NCI-H1694 treated with DMSO at 0.1 percent for 48 hours (cell line): ENCODE measurements at places on chromosomes 6 and 20.

DNA sequence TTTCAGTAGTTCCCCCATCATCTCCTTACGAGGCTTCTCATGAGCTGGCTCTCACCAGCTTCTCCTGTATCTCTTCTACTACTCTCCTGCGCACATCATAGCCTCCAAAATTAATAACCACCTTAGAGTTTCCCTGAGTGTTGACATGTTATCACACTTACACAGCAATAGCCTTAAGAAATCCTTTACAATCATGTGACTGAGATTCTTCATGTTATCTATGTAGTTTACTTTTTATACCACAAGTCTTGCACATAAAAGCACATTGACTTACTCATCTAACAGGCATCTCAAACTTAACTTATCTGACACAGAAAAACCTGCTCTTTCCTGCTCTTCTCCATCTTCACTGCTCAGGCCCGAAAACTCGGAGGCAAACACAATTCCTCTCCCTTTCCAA, 103.7 kb upstream of the TAB2 start:
- DNase-seq, result no peak

GRCh38 chr6:112331306-112331705, 15.8 kb upstream of the RFPL4B start:
- no peak for DNase-seq

DNA sequence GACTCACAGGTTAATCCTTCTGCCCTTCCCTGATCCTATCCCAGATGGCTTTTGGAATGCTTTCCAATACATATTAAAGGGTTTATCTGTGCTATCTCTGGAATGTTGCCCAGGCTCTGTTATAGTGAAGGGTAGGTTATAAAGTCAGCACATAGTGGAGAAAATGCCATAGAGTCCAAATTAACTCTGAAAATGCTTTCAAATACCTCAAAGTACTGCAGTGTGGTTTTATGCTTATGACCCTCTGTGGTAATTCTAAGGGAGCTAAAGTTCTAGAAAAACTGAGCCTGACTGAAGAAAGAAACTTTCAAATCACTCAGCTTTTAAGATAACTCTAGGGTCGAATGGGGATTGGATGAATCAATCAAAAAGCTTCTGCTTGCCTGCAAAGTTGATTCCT, 159.8 kb downstream of the PLCB1 start:
- no peak for DNase-seq

GRCh38 chr6:32603888-32604287, 14.2 kb upstream of the HLA-DRB1 start:
- no peak for DNase-seq

DNA sequence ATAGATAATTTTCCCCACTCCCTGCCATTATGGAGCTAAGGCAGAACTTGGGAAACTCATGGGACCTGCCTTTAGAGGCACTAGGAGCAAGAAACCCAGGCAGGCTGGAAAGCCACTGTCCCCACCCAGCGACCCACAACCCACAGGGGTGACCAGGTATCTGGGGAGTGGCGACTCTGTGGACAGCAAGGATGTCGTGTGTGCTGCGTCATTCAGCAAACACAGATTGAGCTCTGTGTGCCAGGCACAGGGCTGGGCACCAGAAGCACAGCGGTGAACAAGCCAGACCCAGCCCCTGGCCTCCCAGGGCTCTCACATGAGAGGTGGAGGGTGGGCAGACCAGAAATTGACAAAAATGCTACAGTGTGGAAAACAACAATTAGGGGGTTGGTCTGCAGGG, 27.7 kb downstream of the DLGAP4 start:
- no peak for DNase-seq

DNA sequence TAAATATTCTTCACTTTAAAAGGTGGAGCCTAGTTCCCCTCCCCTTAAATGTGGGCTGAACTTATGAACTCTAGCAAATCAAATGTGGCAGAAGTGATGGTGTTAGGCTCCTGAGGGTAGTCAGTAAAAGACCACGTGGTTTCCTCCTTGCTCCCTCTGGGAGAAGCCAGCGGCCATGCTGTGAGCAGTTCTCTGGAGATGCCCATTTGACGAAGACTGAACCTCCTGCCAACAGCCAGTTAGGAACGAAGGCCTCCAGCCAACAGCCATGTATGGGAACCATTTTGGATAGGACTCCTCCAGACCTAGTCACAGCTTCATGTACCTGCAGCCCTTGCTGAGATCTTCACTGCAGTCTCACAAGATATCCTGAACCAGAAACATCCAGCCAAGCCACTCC, 7.6 kb upstream of the MOCS1 start:
- no peak for DNase-seq

- no peak for DNase-seq
Observed at GRCh38 chr6:31677955-31678354, 2.9 kb downstream of the LY6G5C start.

GRCh38 chr20:46257887-46258286, 50.4 kb downstream of the CDH22 start:
- no peak for DNase-seq

GRCh38 chr20:52346797-52347196, 155.2 kb upstream of the ZFP64 start:
- no peak for DNase-seq

DNA sequence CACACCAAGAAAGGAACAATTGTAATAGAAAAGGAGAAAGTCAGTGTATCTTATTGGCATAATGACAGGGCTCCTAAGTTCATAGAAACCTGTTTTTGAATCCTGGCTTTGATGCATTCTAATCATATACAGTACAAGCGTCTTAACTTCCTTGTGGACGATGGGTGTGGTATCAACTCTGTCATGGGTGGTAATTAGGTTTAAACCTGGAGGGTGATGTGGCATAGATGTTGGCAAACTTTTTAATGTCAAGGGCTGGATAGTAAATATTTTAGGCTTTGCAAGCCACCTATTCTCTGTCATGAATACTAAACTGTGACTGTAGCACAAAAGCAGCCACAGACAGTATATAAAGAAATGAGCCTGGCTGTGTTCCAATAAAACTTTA, 138.7 kb upstream of the EDN1 start:
- no peak for DNase-seq

- DNase-seq, result no peak
Observed at GRCh38 chr20:6122873-6123648, at the start of gene FERMT1. Gene FERMT1, minus strand, starts transcription at chr20:6123030. Its CDS starts 3,476 bp downstream, at chr20:6119554.

DNA sequence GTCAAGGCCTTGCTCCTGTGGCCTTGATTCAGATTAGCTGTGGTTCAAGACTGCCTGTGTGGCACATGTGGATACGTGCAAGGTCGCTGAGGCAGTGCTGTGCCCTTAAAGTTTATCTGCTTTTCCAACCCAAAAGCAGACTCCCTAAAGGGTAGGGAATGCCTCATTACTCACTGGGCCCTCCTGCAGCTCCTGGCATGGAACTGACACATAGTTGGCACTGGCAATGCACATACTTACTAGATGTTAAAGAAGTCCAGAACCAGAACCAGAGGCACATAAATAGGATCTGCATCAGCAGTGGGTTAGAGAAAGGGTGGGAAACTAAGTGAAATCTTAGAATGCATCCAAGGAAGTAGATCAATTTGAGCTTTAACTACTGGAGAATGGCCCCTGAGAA, 90.6 kb upstream of the MLN start:
- no peak for DNase-seq

DNA sequence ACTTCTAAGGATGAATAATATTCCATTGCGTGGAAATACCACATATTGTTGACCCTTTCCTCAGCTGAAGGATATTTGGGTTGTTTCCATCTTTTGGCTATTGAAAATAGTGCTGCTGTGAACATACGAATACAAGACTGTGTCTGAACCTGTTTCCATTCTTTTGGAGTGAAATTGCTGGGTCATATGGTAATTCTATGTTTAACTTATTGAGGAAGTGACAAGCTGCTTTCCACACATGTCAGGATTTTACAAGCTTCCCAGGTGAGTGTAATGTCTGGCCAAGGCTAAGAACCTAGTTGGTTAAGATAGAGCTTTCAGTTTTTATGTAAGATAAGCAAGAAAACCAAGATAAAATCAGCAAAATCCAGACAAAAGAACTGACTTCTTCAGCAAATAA, 48.8 kb downstream of the PPP1R3G start:
- DNase-seq, result no peak

DNA sequence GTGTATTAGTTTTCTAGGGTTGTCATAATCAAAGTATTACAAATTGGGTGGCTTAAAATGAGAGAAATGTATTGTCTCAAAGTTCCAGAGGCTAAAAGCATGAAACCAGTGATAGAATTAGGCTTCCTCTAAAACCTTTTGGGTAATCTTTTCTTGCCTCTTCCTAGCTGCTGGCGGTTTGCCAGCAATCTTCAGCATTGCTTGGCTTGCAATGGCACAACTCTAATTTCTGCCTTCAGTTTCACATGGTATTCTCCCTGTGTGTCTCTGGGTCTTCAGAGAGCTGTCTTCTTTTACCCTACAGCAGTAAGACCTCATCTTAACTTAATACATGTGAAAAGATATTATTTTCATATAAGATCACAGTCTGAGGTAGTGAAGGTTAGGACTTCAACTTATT, 479.1 kb upstream of the GJE1 start:
- DNase-seq, result no peak

- DNase-seq, result no peak
Observed at GRCh38 chr6:118559659-118560058, 11.6 kb downstream of the PLN start.

- no peak for DNase-seq
Observed at GRCh38 chr6:108166664-108167448, 1.0 kb downstream of the NR2E1 start.

- DNase-seq, result no peak
Observed at GRCh38 chr20:1388741-1389483, 3.9 kb downstream of the FKBP1A start.

GRCh38 chr20:57476641-57477461, 48.1 kb downstream of the CTCFL start:
- DNase-seq, result no peak

DNA sequence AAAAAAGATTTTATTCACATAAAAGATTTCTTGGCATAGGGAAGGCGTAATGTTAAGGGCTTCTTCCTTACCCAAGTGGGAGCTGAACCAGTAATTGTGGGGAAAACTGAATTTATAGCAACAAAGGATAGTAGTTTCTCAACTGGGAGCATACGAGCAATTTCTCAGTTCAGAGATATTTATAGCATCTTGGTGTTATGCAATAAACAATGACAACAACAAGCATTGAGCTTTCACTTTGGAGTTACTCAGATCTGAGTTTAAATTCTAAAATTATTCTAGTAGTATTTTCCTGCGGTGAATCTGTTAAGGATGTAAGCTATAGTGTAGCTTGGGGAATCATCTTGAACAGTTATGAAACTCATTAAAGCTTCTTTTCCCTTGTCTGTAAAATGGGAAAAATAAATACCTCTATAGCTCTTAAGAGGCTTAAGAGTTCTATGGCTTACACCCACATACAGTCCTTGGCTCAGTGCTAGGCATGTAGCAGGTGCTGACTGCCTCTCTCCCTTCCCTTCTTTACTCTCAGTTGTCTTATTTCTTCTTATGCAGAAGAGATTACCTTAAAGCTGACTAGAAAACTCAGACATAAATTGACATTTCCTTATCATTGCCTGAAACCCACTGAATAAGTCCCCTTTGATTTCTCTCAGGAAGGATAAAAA, 58.8 kb downstream of the SAMD5 start:
- DNase-seq, result no peak

DNA sequence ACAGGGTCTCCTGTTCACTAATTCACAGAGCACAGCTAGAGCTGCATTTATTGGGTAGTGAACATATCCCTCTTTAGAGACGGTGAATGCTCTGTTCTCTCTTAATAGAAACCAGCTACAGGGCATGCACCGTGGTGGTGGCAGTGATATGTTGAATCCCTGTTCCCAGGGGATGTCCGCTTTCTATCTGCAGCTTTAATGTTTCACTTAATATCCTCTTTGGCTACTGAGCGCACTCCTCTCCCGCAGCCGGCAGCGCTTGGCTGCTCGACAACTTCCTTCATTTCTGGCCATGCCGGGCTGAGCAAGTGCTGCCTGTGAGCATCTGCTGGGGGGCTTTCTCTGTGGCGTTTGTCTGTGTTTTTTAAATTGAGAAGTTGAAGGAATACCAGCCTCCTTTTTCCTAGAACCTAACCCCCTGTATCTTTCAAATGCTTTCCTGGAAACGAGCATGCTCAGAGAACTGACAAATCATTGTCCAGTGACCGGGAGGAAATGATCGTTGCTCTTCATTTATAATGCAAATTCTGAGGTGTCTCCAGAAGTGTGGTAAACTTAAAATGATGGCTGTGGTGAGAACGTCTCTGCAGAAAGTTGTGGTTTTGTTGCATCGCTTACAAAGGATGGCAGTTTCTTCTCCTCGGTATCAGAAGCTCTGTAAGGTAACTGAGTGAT, 297.9 kb downstream of the UTRN start:
- no peak for DNase-seq

DNA sequence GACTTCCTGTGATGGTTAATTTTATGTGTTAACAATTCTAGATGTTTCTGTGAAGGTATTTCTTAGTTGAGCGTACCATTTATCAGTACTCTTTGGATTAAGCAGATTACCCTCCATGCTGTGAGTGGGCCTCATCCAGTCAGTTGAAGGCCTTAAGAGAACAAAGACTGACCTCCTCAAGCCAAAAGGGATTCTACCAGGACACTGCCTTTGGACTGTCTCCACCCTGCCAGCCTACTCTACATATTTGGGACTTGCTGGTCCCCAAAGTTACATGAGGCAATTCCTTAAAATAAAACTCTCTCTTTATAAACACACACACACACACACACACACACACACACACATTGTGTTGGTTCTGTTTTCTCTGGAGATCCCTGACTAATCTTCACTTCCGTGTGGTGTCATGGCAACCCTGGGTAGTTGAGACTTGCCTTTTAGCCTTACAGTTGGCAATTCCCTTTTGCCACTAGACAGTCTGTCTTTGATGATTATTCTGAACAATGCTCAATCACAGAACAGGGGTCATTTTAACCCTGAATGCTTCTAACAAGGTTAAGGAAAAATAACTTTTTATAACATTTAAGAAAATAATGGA, 32.2 kb downstream of the MRAP2 start:
- DNase-seq, result no peak

DNA sequence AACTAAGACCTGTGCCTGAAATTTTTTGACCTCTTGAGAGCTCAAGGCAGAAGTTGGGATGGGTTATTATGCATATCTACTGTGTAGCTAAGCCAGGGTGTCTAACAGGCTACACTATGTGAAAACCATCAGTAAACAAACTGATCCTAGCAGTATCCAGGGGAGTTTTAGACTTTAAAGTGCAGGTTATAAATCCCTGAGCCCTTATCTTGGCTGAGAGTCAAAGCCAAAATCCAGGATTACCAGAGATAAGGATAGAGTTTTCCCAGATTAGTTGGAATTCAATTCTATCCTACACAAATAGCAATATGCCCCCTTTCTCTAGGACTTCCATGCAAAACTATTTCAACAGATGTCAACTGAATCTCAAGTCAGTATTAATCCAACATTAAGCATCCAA, 1229.7 kb downstream of the GRIK2 start:
- no peak for DNase-seq
